Muscle of leg (tissue), 16 donors: ENCODE measurements at places on chromosomes 5 and 9. TPM values are rescaled to one million over a fixed set of nuclear protein-coding genes. Genes with fewer than 3 reads are reported as not detected.

DNA sequence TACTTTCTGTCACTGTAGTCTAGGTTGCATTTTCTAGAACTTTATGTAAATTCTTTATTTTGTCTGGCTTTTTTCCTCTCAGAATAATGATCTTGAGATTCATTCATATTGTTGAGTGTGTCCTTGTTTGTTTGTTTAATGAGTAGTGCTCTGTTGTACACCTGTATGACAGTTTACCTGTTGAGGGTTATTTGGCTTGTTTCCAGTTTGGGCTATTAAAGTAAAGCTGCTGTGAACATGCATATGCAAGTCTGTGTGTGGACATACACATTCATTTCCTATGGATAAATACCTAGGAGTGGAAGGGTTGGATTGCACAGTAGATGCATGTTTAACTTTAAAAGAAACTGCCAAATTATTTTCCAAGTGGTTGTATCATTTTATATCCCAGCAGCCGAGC, 30.4 kb downstream of the MVB12B start:
- H3K4me1 ChIP-seq, result no peaks in the 10 kb centered on the region
- no peak overlapping the region for H3K4me3 ChIP-seq
- H3K36me3 ChIP-seq, result no peaks in the 10 kb centered on the region
- DNase-seq, result no peak

- H3K4me1 ChIP-seq, result no peaks in the 10 kb centered on the region
- DNase-seq, result no peak
- no peaks in the 10 kb centered on the region for H3K36me3 ChIP-seq
- H3K27ac ChIP-seq, result no peak overlapping the region
- no peak overlapping the region for H3K4me3 ChIP-seq
These were observed 15.4 kb downstream of the CDC42SE2 start for GRCh38 chr5:131279204-131279603.

DNA sequence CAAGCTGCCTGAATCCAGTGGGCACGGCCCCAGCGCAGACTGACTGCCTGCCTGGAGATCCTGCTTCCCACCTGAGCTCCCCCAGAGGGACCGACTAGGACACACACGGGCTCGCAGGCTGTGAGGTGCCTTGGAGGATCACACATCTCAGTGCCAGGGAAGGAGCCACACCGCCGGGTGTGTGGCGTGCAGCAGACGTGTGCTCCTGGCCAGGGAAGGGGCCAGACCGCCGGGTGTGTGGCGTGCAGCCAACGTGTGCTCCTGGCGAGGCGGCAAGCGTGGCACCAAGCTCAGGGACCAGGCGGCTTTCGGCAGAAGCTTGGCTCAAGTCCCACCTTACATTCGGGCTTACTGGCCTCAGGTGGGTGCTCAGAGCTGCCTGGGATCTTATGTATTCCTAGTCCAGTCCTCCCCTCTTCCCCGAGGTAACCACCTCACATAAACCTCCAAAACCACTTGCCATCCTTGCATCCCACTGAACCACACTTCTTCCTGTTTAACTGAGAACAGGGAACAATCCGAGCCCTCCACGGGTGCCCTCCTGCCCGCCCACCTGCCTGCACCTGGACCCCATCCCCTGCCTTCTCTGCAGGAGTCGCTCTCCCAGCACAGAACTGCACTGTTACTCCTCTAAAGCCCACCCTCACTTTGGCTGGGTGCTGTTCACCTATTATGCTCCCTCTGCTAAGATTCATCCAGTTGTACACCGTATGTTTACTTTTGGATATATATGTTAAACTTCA, 22.4 kb upstream of the MRNIP start:
- H3K27ac ChIP-seq, result no peak overlapping the region
- DNase-seq, result no peak
- peaks cover 72% of the 10 kb centered on the region for H3K36me3 ChIP-seq
- no peaks in the 10 kb centered on the region for H3K4me1 ChIP-seq
- H3K4me3 ChIP-seq, result no peak overlapping the region
- H3K27me3 ChIP-seq, result no peaks in the 10 kb centered on the region

GRCh38 chr5:136905571-136905970, 540.2 kb upstream of the TRPC7 start:
- H3K27me3 ChIP-seq, result no peaks in the 10 kb centered on the region
- no peak overlapping the region for H3K4me3 ChIP-seq
- H3K4me1 ChIP-seq, result no peaks in the 10 kb centered on the region

DNA sequence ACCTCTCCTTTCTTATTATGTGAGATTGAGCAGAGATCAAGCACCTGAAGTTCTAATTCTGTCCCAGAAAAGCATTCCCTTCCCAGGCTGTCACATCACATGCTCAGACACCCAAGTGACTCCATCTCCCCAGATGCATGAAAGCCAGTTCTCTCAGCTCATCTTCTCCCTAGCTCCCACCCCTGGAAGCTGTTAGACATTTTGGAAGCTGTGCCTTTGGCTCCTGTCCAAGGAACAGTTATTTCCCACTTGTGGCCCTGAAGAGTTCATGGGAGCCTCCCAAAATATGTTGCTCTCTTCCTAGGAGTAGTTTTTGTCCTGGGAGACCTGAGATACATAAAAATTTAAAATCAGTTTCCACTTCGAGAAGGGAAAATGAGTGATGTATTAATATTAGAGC, 161.4 kb upstream of the GAS1 start:
- H3K27me3 ChIP-seq, result no peaks in the 10 kb centered on the region
- peaks cover 10% of the 10 kb centered on the region for H3K4me1 ChIP-seq
- H3K36me3 ChIP-seq, result no peaks in the 10 kb centered on the region
- H3K27ac ChIP-seq, result peak overlapping the region; percentile 89
- no peak overlapping the region for H3K4me3 ChIP-seq

DNA sequence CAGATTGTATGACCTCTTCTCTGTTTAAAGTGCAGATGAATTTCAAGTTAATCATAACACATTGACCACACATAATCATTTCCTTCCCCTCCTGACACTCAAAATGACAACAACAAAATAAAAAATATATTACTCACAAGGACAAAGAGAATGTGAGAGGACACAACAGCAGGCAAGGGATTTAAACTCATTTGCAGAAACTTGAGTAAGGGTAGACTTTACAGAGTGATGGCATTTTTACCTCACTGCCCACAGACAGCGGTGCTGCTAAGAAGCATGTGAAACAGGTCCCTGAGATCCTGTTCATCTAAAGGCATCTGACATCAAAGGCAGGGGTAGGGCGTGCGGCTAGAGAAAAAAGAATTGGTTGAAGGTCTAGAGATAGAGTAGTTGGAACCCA, 99.0 kb downstream of the TRIM36 start:
- H3K4me3 ChIP-seq, result no peak overlapping the region
- H3K36me3 ChIP-seq, result no peaks in the 10 kb centered on the region
- DNase-seq, result no peak
- H3K4me1 ChIP-seq, result no peaks in the 10 kb centered on the region
- no peak overlapping the region for H3K27ac ChIP-seq

DNA sequence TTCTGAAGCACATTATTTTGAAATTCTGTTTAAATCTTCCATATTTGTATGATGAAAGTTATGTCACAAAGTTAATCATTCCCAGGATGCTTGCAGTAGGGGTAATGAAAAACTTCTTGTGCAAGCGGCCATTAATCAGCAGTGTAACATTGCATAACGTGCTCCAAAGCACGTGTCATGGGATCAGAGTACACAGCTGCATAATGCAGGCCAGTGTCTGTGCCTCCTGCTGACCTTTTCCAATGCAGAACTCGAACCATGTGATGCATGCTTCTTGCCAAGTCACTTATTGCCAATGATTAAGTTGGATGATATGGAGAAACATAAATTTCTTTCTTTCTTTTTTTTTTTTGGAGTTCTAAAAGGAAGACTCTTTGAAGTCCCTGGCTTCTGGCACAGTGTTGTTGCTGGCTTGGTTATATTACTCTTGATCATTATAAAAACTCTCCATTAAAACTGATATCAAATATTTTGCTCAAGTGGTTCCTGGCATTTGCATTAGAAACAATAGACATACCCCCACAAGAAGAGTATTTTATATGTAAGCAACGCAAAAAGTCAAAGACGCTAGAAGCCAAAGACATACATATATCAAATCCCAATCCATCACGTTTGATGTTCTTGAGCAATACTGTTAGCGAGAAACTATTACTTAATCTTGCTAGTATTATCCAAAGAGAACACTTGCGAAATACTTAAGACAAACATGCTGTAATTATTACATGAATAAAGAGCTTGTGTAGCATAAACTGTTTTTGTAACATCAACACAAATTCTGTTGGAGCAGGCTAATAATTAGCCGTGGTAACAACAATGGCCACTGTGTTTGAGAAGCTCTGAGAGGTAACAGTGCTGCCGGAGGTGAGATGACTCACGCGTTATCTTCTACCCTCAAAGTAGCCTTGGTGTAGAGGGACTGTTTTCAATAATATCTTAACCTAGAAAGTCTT, 164.2 kb downstream of the AUH start:
- DNase-seq, result peak; percentile 97
- peak overlapping the region; percentile 77 for H3K27ac ChIP-seq
- H3K27me3 ChIP-seq, result no peaks in the 10 kb centered on the region
- H3K4me3 ChIP-seq, result no peak overlapping the region
- H3K4me1 ChIP-seq, result peaks cover 39% of the 10 kb centered on the region
- no peaks in the 10 kb centered on the region for H3K36me3 ChIP-seq

GRCh38 chr5:96338624-96339415, 94.2 kb downstream of the PCSK1 start:
- no peaks in the 10 kb centered on the region for H3K36me3 ChIP-seq
- peaks cover 3% of the 10 kb centered on the region for H3K27me3 ChIP-seq
- H3K4me1 ChIP-seq, result no peaks in the 10 kb centered on the region

Gene ATG10
- polyA plus RNA-seq, result 10.7 TPM

Gene PPP3R2
- not detected for polyA plus RNA-seq

Gene NEUROG1
- polyA plus RNA-seq, result not detected

Gene GRXCR2
- polyA plus RNA-seq, result 0.05 TPM

Gene NRARP
- polyA plus RNA-seq, result 4.7 TPM

Gene PCDHGB5
- polyA plus RNA-seq, result 3.8 TPM
